ENCODE measurements at places on chromosomes 2 and 18.

DNA sequence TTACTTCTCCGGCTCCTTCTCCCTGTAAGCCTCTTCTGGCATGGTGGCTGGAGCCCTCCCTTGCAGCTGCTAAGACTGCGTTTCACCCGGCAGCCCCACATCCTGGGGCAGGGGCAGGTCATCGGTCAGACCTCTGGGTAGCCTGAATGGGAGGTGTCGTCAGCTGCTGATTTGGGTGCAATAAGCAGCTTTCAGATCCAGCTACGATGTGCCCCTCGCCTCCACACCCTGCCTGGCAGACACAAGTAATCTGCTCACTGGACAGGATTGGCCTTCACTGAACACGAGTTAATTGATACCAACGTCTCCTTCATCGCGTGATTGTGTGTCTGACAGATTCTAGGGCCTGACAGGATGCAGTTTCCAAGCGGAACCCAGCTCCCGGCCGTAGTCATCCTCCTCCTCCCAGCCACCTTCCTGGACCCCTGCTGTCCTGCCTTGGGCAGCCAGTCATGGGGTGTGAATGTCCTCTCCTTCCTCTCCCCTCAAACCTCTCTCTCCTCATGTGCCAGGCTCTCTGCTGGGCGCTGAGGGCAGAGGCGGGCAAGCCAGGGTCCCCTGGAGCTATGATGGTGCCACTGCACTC, 18.9 kb upstream of the PDIA6 start:
- DNase-seq: no peak

DNA sequence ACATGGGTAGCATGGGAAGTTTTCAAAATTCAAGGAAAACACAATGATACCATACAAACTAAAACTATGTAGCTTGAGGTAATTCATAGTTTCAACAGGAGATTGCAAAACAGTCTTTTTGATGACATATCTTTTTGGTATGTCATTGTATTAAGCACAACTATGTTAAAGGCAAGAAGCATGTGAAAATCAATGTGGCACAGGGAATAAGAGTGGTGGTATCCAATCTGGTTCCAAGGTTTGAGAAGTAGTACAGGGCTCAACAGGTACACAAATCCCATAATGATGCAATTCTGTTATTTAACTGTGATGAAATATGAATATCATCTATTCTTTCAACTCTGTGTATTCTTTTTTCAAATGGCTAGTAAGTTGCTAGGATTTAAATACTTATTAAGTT, 16.4 kb upstream of the DLX2 start:
- DNase-seq: no peak

GRCh38 chr2:98298683-98299164, 47.5 kb upstream of the CNGA3 start:
- DNase-seq: no peak

DNA sequence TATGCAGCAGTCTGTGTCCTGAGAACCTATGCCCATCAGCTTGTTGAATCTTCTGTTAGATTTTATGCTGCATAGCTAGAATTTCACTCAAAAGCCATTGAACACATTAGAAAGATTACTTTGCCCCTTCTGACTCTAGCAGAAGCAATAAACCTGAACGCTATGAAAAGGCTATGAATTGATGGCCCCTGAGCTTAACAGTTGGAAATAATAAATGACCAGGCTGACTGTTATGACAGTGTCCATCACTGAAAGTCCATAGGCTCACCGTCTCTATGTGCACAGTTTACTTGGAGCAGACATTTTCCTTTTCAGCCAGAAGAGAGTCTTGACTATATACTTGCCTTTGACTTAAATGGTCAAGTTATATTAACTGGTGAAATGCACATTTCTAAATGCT, 1618.8 kb upstream of the ACVR2A start:
- DNase-seq: no peak

GRCh38 chr18:74654638-74655037, 57.0 kb downstream of the ZNF407 start:
- DNase-seq: no peak
